ENCODE measurements at places on chromosomes 2 and 18.
A peak's percentile ranks its signal among the peaks of the same experiment; 100 is the strongest.

- no peak for DNase-seq
These were observed 466.7 kb downstream of the TNS1 start for GRCh38 chr2:217535957-217536708.

DNA sequence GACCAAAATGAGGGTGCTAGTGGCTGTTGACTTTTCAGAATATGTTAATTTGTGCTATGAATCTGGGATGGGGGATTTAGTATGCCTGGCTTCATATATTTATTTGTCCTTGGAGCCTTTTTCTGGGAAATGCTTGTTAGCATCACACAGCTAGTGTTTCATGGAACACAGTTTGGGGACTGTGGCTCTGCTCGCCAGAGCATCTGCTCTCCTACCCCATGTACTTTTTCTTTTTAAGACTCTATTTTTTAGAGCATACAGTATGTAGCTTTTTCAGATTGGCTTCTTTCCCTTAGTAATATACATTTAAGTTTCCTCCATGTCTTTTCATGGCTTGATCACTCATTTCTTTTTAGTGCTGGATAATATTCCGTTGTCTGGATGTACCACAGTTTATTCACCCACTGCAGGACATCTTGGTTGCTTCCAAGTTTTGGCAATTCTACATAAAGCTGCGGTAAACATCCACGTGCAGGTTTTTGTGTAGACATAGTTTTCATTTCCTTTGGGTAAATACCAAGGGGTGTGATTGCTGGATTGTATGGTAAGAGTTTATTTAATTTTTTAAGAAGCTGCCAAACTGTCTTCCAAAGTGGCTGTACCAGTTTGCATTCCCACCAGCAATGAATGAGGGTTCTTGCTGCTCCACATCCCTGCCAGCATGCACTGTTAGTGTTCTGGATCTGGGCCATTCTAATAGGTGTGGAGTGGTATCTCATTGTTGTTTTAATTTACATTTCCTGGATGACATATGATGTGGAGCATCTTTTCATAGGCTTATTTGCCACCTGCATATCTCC, 44.1 kb downstream of the EFR3B start:
- DNase-seq: no peak

- peak; percentile 49 for DNase-seq
These were observed 45.1 kb upstream of the ACAA2 start for GRCh38 chr18:49858309-49859020.

DNA sequence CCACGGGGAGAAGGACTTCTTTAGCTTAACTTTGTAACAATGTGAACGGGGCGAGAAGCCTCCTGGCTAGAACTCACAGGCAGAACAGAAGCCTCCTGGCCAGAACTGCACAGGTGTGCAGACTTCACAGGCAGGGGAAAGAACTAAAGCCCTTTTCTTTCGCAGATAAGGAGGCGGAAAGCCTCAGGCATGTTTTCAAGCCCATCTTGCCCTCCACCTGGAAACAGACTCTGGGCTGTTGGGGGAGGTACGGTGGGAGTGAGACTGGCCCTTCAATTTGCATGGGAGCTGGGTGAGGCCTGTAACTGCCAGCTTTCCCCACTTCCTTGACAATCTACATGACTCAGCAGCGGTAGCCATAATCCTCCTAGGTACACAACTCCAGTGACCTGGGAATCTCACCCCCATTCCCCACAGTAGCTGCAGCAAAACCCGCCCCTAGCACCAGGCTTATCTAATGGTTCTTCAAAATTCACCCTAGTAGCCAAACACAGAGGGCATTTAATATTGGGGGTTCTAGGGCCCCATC, 22.9 kb upstream of the ABCA12 start:
- DNase-seq: no peak

- no peak for DNase-seq
These were observed 163.4 kb downstream of the MYCN start for GRCh38 chr2:16103614-16104314.

DNA sequence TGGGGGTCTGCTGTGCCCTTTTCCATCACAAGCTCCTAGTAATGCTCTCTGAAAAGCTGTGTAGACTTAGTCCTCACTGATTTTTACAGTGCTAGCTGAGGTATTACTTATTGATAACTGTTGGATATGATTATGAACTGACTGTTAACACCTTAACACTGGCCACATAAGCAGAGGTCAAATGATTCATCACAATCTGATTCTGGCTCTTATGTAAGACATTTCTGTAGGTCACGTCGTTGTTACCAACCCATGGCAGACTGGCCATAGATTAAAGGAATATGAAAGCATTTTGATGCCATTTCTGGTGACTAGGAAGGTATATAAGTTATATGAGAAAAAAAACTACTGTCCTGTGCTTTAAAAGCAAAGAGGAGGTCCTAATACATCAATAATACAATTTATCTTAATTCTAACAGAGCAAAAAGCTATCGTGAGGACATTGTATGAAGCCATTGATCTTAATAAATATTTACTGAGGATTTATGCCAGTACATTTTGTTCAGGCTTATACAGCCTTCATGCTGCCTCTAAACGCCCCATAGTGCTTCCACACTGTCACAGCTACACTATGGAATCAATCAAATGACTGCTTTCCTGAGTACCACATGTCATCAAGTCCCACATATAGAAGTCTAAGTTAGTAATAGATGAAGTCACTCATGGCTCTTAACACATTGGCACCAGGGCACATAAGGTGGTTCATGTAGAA, 6.9 kb upstream of the RND3 start:
- no peak for DNase-seq

DNA sequence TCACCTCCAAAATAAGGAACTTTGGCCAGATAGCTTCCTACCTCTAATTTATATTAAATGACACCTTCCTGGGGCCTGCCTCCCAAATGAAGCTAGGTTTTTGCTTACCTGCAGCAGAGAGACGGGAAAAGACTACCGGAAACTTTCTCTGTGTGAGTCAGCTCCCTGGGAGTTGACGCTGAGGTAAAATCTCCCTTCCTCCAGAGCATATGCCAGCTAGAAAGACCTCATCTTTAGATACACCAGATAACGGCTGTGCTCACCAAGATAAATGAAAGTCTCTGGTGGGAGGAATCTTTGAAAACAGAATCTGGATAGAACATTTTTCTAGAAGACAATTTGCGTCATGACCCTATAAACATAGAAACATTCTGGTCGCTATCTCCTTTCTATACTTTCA, 99.7 kb upstream of the RFX8 start:
- no peak for DNase-seq

GRCh38 chr2:203989521-203989920, 53.0 kb downstream of the ICOS start:
- DNase-seq: no peak

DNA sequence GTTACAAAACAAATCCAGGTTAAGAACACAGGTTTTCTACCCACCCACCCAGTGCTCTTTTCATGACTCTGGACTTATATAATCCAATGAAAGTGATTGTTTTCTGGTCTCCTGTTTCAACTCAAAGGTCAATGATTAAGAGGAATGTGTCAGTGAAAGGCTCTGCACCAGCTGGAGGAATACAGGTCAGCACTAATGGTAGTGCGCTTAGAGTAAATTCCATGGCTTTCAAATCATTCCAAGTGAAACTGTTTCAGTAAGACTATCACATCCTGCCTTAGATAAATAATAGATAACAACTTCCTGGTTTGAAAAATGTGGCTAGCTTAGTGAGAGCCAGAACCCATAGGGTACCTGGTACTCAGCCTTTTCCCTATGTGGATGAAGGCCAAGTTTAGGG, 47.8 kb downstream of the SLC9A4 start:
- DNase-seq: no peak

- DNase-seq: no peak
These were observed 72.7 kb downstream of the NYAP2 start for GRCh38 chr2:225472161-225472560.

GRCh38 chr2:239370403-239370802, 30.4 kb downstream of the HDAC4 start:
- DNase-seq: no peak

GRCh38 chr18:74407888-74408287, 49.2 kb downstream of the DIPK1C start:
- DNase-seq: peak; percentile 14

- DNase-seq: no peak
These were observed 51.5 kb downstream of the TMEM18 start for GRCh38 chr2:625415-626333.

DNA sequence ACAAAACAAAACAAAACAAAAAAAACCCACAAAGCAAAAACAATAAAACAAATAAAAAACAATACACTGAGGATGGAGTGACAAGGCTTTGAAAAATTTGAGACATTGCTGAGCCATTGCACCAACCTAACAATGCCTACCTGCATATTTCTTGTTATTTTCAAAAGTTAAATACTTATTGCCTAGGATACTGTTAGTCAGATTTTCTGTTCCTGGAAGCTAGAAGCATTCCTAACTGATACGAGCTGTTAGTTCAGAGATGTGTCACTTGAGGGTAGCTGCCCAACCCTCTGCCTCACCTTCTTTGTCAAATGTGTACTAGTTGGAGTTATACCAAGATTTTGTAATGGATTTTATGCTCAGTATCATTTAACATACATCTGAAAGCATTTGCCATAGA, 187.2 kb downstream of the TXNL1 start:
- DNase-seq: no peak

- no peak for DNase-seq
These were observed 268.5 kb upstream of the ZSWIM2 start for GRCh38 chr2:187117483-187117882.

- no peak for DNase-seq
These were observed 89.6 kb downstream of the MCFD2 start for GRCh38 chr2:46825939-46826568.

DNA sequence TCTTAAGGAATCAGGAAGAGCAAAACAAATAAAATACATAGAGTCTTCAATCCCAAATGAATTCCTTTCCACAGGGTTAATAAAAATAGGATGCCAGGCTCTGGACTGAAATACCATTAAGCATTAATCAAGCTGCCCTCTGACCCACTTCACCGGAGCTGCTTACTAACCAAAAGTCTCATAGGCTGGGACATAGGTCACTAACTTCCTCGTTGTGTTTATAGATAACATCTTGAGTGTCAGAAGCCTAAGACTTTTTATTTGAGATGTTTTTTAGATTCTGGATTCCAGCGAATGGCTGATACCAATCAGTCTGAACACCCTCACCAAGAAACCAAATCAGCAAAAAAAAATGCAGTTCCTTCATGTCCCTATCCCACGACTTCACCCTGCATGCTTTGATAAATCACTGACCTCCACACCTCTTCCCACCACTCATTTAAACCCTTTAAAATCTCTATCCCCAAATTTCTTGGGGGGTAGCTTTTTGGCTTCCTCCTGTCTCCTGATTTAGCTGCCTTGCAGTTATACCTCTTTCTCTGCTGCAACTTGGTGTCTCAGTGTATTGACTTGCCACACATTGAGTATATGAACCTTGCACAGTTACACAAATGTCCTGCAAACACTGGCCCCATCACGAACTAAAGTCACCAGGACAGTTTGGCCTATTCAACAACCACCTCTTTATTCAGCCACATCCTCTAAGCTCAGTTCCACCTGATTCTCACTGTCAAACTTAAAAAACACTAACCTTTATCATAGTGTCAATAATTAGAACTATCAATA, 399.3 kb downstream of the METTL4 start:
- DNase-seq: no peak

GRCh38 chr2:63049970-63050333, 678 bp upstream of the OTX1 start:
- DNase-seq: no peak

GRCh38 chr18:303011-303410, 35.2 kb upstream of the THOC1 start:
- no peak for DNase-seq

- DNase-seq: no peak
These were observed 30.3 kb upstream of the AFTPH start for GRCh38 chr2:64493788-64494187.

- DNase-seq: no peak
These were observed 350.2 kb downstream of the FBXO15 start for GRCh38 chr18:73797419-73797818.

GRCh38 chr2:10867692-10868420, 43.9 kb upstream of the KCNF1 start:
- DNase-seq: no peak

DNA sequence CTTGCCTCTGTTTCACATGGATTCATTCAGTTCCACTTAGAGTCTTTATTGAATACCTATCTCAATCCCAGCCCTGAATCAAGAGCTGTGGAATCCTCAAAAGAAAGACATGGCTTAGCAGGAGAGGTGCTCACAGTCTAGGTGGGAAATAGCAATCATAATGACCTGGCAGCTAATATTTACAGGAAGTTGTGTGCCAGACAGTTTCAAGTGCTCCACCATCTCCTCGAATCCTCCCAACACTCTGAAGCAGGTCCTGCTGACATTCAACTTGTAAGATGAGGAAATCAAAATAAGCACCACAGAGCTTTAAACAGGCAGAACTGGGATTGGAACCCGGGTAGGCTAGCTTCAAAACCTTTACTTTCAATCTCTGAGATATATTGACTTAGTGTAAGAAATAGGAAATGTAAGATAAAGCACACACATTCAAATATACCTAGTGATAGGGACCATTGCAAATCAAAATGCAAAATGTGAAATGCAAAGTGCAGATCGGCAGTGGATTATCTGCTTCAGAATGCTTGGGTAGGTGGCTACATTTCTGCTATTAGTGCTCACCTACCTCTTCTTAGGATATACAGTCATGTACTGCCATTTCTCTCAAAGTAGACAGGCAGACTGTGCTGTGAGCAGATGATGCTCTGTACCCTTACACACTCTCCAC, 182.0 kb downstream of the PRKCE start:
- no peak for DNase-seq

DNA sequence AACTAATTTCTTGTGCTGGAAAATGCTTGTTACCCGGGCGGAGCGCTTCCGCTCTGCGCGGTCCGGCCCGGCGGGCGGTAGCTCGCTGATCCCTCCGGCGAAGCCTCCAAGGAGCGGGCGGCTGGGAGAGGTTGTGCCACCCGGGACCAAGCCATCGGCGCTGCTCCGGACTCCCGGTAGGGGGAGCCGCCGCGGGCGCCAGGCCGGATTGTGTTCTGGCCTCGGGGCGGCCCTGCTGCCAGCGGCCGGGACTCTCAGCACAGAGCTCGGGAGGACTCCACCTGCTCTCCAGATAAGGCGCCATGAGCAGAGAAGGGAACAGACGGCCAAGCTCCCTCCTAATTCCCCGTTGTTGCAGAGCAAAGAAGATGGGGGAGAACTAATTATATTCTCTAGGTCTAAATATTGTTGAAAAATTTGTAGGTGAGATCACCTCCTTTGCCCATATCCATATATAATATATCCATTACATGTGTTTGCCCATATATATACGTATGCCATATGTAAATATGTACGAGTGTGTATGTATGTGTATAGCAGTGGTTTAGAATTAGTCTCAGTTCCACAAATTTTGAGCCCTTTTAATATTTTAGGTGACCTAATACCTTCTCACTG, 13.8 kb upstream of the SATB2 start:
- DNase-seq: no peak

GRCh38 chr2:237170020-237170419, 84.3 kb downstream of the COPS8 start:
- DNase-seq: no peak

DNA sequence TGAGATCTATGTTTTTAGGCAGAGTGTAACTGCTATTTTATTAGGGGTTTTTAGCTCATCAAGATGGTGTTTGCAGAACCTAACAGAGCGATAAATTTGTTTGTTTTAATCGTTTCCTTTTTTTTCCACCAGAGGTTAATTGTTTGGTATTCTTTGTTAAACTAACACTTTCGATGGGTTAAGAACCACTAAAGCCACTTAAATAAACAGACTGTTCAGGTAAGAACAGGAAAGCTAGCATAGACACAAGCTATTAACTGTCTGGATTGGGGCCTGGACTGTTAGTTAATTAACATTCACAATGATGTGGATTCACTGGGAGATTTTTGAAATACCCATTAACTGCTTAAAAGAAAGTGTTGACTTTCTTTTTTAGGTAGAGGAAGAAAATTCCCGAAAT, 209.0 kb upstream of the COPS8 start:
- no peak for DNase-seq

GRCh38 chr2:43159797-43160196, 66.6 kb downstream of the ZFP36L2 start:
- no peak for DNase-seq
